Kidney (tissue), 22 donors: ENCODE measurements at places on chromosomes 5 and 9. TPM values are rescaled to one million over a fixed set of nuclear protein-coding genes. Genes with fewer than 3 reads are reported as not detected.

Gene SSNA1
- total RNA-seq = 52.5 TPM

DNA sequence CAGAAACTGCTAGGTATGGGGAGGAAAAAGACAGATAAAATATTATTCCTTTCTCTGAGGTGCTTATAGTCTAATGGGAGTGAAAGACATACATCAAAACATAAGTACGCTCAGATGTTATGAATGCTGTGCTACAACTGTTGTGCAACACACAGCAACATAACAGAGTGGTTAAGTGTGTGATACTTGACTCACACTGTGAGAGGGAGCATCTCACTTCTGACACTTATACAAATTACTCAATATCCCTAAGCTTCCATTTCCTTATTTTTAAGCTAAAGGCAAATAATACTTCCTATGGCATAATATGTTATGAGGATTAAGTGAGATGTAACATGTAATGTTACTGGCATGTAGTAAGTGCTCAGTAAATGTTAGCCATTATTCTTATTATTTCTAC is 110.6 kb upstream of the FER start:
- no peak for DNase-seq

GRCh38 chr5:38329132-38329715 is 70.9 kb downstream of the EGFLAM start:
- DNase-seq = no peak

GRCh38 chr5:113039934-113040285 is 63.3 kb downstream of the DCP2 start:
- no peak for DNase-seq

GRCh38 chr5:146043722-146044121 is 61.7 kb downstream of the PLAC8L1 start:
- no peak for DNase-seq

- DNase-seq = no peak
Measured at GRCh38 chr5:41843456-41844370, 26.5 kb downstream of the OXCT1 start.

- DNase-seq = no peak
Measured at GRCh38 chr5:11224436-11225187, 463.6 kb upstream of the DAP start.
